NCI-H524 treated with DMSO at 0.1 percent for 48 hours (cell line): ENCODE measurements at places on chromosomes 13 and 19.

GRCh38 chr13:95533545-95534160, 18.9 kb upstream of the CLDN10 start:
- DNase-seq = no peak

- DNase-seq = no peak
These were observed 859.1 kb downstream of the DIAPH3 start for GRCh38 chr13:59304596-59304995.

DNA sequence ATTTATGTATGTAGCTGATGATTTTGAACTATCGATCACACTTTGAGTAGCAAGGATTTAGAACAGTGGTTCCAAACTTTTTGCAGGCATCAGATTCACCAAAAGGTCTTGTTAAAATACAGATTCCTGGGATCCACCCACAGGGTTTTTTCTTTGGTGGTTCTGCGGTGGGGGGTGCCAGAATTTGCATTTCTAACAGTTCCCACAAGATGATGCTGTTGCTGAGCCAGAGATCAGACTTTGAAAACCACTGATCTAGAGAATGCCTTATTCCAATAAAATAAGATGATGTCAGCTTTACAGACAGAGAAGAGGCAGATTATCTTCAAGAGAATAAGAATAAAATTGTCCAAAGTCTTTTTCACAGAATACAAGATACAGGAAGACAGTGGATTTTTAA, 80.9 kb upstream of the SHISA2 start:
- DNase-seq = no peak

- DNase-seq = no peak
These were observed 625.6 kb downstream of the DCT start for GRCh38 chr13:93853912-93854311.

- peak; percentile 62 for DNase-seq
These were observed at the start of gene U2AF2 for GRCh38 chr19:55654868-55655647. TSS of gene U2AF2 (plus strand) at chr19:55655035. CDS start at chr19:55655105, 70 bp downstream.

DNA sequence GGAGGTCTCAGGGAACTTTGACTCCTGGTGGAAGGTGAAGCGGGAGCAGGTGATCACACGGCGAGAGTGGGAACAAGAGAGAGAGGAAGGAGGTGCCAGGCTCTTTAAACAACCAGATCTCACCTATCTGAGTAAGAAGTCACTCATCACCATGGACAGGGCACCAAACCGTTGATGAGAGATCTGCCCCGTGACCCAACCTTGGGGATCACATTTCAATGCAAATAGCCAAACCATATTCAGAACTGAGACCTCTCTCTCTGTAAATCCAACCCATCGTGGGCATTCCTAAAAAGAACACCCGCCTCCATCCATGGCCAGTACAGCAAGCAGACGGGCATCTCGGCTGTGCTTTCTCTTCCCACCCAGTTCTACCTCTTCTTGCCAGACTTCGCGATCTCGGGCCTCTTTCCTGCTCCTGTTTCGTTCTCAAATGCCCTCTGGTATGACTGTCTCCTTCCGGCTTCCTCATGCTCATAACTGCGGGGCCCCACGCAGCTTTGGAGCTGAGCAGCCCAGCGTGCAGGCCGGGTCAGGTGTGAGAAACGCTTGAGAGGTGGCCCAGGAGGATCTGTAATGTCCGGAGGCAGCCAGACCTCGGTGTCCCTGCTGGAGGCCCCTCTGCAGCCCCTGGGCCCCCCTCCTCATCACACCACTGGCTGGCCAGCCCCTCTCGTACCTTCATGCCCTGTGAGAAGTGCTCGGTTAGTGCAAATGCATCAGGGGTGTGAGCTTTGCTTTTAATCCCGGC, 97.0 kb upstream of the GPR183 start:
- DNase-seq = no peak

- no peak for DNase-seq
These were observed 138.0 kb upstream of the IRS2 start for GRCh38 chr13:109924376-109924775.

DNA sequence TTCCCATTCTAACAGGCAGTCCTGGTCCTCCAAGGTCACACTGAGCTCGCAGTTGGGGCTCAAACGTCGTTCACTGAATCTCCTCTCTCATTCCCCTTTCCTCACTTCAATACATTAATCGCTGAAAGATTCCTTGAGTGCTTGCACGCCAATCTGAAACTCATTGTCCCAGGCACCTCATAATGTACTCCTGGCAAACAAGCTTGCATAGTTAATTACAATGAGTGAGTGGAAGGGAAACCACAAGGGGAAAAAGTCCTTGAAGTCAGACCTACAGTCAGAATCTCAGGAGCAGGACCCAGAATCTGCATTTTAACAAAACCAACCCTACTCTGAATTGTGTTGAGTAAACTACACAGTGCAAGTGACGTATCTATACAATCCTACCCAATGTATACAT, 86.9 kb downstream of the CRYL1 start:
- DNase-seq = no peak

DNA sequence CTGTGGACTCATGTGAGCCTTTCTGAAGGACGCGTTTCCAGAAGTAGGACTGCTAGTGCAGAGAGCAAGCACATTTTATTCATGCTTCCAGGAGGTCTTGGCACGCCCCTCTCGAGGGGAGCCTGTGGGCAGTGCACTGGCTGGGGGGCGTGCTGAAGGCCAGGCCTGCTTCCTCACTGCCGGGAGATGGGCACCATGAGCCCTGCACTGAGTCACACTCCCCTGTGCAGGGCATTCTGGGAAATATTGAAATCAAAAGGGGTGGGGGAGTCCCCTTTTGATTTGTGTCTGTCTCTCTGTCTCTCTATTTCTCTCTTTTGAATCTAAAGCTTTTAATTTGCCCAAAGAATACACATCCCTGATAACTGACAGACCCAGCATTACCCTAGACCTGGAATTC, 34.0 kb downstream of the DPF1 start:
- no peak for DNase-seq

GRCh38 chr13:110195547-110196485, 111.1 kb downstream of the COL4A1 start:
- DNase-seq = no peak

- DNase-seq = no peak
These were observed 2.3 kb upstream of the GPR12 start for GRCh38 chr13:26762745-26763345.

DNA sequence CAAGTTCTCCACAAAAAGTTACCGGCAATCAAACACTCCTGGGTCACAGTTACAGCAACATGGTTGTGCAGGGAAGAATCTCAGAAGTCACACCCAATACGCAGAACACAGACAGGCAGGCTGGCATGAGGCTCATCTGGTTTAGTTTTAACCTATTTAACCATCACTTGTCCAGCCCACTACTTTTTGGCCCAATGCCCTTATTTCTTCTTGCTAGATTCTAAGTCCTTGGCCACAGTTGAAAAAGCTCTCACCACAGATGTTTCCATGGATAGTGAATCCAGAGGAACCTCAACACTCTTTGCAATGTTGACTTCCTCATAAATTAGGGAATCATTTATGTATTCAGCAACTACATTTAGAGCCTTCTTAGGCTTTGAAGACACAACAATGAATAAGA, 50.7 kb upstream of the FNDC3A start:
- no peak for DNase-seq

DNA sequence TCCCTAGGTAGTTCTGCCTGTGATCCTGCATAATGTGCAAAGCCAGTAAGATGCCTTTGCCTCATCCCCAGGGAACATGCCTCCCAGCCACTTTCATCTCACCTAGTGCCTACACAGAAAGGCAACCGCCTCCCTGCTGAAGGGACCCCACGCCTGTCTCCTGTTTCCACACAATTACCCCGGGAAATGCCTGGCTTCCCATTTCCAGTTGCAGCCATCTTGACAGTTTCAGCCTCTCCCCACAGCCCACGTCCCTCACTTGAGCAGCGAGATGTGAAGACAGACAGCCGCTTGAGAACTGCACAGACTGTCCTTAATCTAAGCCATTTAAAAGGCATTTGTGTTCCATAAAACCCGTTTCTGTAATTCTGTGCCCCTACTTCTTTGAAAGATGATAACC, 4.7 kb upstream of the UQCRFS1 start:
- no peak for DNase-seq

DNA sequence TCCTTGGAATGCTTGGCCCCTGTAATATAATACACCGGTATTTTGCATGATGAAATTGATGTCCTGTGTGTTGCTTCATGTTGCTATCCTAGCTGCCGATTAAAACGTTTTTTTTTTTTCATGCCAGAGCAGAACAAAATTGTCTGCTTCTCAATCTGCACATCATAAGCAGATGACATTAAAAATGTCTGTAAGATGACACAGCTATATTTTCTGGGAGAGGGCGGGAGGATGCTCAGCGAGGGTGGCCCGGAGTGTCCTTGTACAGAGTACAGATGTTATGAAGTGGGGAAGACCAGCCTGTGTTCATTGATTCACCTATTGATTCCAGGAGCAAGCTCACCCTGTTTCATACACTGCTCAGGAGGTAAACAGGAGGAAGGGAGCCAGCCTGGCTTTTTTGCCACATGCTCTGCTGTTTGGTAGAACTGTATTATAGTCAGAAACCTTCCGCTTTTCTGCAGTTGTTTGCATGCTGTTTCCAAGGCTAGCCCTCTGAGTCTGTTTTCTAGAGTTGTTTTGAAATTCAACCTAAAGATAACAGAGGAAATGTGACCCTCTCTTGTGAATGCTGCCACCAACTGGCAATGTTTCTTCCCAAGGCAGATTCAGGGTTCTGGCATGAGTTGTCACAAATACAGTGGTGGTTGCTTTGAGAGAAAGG, 4.7 kb upstream of the IRS2 start:
- DNase-seq = no peak

- DNase-seq = no peak
These were observed 47.6 kb downstream of the CEP89 start for GRCh38 chr19:32924200-32924599.

DNA sequence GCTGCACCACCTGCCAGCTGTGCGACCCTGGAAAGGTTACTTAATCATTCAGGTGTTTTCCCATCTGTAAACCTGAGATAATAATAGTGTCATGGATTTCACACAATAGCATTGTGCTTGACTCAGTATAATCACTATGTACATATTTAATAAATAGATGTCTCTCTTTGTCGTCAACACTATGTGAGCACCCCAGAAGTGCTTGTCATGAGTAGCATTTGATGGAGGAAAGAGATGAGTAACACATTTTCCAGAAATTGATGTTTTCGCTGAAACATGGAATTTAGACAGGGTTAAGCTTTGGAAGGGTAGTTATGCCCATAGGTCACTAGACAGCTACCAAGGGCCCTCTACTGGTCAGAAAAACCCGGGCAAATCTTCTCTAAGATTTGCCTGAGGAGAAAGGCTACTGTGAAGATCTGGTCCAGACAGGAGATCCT, 9.5 kb upstream of the MBNL2 start:
- no peak for DNase-seq

DNA sequence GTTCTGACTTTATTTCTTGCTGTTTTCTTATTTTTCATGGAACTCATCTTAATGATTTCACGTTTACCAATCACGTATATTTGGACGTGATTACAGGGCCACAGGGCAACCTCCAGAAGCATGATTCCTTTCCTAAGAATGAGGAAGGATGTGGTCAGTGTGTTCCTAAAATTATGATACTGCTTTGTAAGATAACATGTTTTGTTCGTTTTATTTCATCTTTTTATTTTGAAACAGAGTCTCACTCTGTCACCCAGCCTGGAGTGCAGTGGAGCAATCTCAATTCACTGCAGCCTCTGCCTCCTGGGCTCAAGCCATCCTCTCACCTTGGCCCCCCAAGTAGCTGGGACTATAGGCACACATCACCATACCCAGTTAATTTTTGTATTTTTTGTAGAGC, 24.8 kb upstream of the LAIR1 start:
- DNase-seq = no peak

DNA sequence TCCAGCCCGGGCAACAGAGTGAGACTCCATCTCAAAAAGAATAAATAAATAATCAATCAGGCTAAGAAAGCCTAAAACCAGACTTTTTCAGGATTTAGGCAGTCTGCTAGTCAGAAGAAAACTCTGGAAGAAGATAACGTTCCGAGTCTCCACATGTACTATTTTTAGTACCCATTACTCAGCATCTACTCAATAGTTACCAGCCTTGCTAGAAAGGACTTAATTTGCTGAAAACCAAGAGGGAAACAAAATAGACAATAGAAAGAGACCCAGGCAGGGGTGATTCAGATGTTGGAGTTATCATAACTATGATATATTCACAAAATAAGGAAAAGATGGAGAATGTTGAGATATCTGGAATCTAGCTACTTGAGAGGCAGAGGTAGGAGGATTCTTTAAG, 3.6 kb upstream of the LIN7B start:
- no peak for DNase-seq

DNA sequence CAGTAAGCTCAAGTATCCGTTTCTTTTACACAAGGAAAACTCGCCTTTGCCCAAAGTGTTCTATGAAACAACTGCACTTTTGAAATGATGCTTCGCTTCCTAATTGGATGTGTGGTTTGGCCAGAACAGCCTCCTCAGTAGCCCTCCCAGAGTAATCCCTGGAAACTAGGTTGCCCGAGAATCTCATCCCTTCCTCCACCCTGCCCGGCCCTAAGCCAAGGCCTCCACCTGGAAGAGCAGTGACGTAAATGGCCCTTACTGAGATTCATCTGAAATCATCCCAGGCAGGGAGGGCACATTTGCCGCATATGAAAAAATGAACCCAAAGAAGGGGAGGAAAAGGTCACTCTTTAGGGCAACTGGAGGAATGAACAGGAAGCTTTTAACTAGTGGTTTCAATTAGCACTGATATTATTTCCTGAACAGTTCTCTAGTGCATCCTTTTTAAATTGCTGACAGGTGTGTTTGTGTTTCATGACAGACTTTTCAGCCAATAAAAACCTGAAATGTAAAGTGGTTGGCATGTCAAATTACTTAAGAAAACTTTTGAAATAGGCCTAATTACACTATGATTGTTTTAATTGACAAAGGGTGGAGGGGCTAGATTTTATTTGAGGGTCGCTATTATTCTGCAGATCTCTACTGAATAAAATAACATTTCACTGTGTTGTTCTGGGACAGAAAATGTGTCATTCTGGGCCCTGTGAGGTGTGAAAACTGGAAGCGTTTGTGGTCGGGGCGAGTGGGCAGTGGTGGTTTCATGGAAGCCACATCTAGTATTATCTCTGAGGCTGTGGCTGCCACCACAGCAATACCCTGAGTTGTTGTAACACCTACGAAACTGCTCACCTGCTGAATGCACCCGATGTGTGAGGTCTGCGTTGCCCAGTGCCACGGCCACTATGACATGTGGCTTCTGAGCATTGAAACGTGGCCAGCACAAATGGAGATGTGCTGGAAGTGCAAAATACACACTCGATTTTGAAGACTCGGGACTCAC, 112.1 kb downstream of the ZIC5 start:
- DNase-seq = no peak

DNA sequence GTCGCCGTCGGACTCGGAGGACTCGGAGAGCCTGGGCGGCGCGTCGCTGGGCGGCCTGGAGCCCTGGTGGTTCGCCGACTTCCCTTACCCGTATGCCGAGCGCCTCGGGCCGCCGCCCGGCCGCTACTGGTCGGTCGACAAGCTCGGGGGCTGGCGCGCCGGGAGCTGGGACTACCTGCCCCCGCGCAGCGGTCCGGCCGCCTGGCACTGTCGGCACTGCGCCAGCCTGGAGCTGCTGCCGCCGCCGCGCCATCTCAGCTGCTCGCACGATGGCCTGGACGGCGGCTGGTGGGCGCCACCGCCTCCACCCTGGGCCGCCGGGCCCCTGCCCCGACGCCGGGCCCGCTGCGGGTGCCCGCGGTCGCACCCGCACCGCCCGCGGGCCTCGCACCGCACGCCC, 2.5 kb upstream of the GRWD1 start:
- no peak for DNase-seq
